ENCODE measurements at places on chromosomes 12 and 14. TPM values are rescaled to one million over a fixed set of nuclear protein-coding genes. Genes with fewer than 3 reads are reported as not detected.

DNA sequence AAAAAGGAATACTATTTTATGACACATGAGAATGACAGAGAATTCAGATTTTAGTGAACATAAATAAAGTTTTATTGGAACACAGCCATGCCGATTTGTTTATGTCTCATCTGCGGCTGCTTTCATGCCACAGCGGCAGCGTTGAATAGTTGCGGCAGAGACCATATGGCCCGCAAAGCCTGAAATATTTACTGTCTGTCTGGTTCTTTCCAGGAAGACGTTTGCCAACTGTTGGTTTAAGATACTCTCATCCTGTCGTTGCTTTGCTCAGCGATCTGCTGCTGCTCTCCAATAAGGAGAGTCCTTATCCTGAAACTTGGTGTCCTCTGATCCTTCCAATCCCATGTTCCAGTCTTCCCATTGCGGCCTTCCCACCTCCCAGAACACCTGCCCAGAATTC, 89.9 kb downstream of the SLC24A4 start:
- DNase-seq, result no peak

DNA sequence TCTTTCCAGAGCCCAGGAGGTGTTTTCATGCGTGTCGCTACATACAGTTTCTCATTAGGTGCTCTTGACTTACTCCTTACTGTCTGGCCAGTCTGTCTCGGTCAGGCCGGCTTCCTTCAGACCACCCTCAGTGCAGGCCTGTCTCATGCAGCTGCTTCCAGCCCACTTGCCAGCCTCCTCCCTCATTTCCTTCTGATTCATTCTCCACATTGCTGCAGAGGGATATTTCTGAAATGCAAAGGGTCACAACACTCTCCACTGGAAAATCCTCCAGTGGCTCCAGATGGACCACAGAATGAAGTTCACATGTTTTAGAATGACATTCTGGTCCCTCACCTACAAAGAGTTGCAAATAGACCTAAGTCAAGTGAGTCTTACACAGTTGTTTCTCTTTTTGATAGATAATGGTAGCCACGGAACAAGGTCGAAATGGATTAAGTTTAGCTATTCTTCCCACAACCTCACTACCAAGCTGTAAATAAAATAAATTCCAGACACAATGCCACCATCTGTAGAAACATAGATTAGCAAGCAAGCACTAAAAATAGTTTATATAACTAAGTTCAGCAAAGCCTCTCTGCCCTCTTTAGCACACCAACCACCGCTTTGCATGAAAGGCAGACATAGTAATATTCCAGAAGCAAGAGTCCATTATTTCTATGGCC, 146.9 kb downstream of the ESR2 start:
- no peak for DNase-seq

- no peak for DNase-seq
Measured at GRCh38 chr12:38056701-38057689, 259.6 kb upstream of the ALG10B start.

DNA sequence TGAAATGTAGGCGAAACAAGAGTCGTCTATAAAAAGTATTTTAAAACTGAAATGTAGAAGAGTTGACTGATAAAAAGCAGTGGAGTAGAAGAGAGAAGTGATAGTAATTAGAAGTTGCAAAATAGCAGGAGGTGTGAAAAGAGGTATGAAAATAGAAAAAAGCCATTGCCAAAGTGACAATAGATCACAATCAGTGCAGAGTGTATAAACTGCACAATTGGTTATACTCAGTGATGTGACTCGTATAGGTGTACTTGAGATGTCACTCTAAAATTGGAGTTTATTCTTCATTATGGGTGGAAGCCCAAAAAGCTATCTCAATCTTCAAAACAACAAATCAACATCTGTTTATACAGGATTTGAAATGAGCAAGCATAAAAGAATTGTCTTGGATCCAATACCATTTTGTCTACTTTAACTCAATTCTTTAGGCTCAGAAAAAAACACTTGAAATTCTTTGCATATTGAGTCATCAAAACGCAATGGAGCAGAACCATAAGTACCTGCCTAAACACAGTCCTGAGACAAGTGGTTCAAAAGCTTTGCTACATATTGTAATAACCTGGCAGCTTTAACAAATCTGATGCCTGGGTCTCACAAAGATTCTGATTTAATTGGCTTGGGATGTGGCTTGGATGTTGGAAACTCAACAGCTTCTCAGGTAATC, 8.8 kb downstream of the IKBIP start:
- no peak for DNase-seq

DNA sequence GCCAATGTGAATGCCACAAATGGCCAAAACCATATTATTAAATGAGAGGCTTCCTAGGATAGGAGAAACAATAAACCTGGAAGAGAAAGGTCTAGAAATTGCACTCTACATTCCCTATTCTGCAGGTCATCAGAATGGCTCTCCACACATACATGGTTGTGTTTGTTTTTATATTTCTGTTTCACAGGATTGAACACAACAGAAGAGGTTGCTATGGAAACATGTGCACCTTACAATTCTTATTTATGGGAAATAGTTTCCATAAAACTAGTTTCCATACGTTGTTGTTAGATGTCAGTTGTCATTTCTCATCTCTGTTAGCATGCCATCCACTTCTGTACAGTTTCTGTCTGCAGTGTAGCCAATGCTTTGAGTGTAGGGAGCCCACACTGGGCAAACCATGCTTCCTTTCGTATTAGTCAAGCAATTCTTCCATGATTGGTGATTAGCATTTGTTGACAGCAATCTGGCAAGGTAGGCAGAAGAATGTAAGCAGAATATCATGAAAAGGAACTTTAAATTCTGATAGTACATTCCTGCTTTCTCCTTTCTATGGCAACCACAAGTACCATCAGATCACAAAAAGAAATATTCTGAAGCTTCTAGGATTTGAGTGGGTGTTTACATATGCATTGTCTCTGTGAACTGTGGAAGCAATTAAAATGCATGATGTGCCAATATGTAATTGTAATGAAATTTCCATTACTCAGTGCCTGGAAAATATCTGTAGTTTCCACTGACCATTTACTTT, 141.6 kb upstream of the AVPR1A start:
- DNase-seq, result no peak

DNA sequence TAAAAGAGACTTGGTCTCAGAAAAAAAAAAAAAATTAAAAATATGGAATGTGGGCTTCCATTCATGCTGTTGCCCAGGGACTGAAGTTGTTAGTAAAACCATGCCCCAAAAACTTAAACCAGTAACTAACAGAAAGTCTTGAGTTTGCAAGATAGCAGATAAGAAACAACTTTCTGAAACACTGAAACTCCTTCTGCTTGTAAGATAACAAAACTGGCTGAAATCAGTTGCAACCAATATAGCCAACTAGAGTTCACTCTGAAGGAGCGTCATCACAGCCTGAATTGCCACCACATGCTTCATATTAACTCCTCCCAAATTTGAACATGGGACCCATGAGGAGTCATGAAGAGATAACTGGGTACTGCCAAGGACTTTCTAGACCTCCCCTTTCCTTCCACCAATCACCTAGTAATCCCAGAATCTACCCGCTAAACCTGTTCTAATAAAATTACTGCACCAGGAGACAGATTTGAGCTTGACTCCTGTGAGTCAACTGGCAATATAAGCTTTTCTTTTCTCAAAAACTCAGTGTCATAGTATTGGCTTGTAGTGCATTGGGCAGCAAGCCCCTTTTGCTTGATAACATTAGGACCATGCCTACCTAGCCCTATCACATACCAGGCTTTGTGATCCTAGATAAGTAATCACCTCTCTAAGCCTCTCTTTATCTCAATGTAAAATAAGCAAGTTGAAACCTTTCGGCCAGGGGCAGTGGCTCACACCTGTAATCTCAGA, 53.6 kb downstream of the R3HDM2 start:
- no peak for DNase-seq

GRCh38 chr14:47637753-47638152, 37.7 kb downstream of the MDGA2 start:
- no peak for DNase-seq

DNA sequence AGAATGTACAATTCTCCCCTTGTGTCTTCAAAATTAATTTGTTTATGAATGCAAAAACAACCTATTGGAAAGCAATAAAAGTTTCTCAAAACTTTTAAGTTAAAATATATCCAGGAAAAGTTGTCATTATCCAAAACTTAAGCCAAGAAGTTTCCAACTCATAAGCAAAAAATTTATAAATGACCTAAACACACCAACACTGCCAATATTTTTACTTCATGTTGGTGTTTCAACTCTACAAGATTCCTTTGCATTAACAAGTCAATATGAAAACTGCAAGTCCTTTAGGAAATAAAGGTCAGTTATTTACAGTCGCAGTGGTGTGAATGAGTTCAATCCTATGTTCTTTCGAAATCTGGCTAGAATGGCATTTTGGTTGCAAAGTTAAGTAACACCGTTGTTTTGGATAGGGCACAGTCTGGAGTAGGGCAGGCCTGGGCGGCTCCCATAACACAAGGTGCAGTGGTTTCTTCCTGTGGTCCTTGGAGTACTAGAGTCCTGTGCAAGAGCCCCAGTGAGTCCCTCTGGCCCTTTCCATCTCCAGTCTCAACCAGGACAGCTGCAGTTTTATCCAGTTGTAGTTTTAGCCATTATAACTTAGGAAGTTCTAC, 151.4 kb downstream of the MED13L start:
- DNase-seq, result no peak

GRCh38 chr14:86665975-86666374, 1136.0 kb downstream of the FLRT2 start:
- no peak for DNase-seq

DNA sequence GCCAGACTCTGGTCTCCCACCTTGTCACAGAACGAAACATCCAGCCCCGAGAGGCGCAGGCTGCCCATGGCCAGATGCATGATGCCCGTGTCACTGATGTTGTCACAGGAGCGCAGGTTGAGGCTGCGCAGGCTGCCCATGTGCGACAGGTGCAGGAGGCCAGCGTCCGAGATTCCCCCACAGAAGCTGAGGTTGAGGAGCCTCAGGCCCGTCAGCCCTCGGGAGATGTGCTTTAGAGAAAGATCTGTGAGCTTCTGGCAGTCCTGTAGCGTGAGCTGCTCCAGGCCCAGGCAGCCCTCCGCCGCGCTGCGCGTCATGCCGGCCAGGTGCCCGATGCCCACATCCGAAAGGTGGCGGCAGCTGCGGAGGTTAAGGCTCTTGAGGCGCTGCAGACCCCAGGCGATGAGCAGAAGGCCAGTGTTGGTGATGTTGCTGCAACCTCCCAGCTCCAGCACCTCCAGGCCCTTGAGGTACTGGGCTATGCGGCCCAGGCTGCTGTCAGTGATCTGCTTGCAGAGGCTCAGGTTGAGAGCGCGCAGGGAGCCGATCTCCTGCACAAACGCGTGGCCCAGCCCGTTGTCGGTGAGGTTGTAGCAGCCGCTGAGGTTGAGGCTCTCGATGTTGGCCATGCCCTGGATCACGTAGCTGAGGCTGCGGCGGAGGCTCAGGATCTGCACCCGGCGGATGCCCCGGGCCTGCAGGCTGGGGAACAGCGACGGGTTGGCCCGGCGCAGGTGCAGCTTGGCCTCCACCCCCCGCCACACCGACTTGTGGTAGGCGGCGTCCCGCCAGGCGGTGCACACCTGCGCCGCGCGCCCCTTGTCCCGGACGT, 991 bp downstream of the FBXL14 start:
- no peak for DNase-seq

Gene KRT6C
- not detected for total RNA-seq

Gene GPRC5D
- not detected for total RNA-seq

Gene TDG
- total RNA-seq, result 10.2 TPM

Measured in right atrium auricular region (tissue), 2 donors.